ENCODE measurements at places on chromosomes 11 and 22.
A peak's percentile ranks its signal among the peaks of the same experiment; 100 is the strongest.

- peak; percentile 80 for DNase-seq
Observed at GRCh38 chr11:2419638-2420501, 19.3 kb downstream of the TSSC4 start.

DNA sequence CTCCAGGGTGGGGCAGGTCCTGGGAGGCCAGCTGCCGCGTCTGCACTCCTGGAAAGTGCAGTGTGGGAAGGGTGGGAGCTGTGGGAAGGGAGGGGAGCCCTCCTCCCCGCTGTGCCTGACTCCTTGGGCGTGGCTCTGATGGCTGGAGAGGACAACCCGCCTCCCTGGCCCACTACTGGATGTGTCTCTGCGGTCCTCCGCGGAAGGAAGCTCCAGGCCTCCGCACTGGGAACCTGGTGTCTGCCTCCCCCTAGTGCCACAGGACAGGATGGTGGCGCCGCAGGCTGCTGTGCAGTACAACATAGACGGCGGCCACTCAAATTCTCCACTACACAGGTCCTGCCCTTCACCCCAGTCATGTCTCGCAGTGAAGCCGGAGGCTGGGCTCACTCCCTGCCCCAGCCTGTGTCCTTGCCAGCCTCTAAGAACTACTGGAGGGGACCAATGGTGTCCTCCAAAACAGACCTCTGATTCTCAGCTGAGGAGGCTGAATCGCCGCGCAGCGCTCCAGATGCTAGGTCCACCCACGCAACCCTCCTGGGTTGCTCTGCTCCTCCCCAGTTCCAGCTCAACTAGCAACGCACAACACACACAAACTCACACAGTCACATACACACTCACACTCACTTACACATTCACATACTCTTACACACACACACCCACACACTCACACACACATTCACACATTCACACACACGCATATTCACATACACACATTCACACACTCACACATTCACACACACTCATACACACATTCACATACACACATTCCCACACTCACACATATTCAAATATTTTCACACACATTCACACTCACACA lies 12.4 kb upstream of the DSCAML1 start:
- peak; percentile 77 for DNase-seq

- DNase-seq = no peak
Observed at GRCh38 chr11:117868815-117869561, 7.5 kb downstream of the FXYD6 start.

DNA sequence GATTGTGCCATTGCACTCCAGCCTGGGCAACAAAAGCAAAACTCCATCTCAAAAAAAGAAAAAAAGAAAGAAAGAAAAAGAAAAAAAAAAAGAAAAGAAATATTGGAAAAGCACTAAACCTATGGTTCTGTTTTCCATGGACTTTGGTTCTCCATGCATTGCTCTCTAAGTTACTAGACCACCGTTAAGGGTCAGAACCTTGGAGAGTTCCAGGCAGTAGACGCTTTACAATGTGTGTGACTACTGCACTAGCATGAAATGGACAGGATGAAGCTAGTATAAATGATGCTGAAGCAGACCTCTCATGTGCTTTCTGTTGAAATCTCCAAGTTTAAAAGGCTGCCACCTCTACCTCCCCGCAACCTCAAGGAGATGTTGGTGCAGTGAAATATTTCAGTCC lies 63.5 kb downstream of the SIK2 start:
- peak; percentile 70 for DNase-seq

DNA sequence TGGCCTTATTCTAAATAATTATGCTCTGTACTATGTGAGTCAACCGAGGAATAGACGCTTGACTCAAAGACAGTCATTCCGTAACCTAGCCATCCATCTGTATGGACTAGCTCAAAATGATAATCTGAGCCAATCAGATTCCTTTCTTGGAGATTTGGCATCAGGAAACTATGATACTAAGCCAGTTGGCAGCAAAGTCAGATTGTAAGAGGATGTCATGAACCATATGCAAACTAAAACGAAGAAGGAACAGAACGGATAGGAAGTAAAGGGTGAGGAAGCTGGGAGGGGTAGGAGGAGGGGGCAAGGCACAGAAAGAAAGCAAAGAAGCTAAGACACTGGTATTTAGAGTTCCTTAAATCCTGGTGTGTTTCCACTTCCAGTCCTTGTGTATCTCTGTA lies 10.7 kb upstream of the SESN3 start:
- DNase-seq = no peak

DNA sequence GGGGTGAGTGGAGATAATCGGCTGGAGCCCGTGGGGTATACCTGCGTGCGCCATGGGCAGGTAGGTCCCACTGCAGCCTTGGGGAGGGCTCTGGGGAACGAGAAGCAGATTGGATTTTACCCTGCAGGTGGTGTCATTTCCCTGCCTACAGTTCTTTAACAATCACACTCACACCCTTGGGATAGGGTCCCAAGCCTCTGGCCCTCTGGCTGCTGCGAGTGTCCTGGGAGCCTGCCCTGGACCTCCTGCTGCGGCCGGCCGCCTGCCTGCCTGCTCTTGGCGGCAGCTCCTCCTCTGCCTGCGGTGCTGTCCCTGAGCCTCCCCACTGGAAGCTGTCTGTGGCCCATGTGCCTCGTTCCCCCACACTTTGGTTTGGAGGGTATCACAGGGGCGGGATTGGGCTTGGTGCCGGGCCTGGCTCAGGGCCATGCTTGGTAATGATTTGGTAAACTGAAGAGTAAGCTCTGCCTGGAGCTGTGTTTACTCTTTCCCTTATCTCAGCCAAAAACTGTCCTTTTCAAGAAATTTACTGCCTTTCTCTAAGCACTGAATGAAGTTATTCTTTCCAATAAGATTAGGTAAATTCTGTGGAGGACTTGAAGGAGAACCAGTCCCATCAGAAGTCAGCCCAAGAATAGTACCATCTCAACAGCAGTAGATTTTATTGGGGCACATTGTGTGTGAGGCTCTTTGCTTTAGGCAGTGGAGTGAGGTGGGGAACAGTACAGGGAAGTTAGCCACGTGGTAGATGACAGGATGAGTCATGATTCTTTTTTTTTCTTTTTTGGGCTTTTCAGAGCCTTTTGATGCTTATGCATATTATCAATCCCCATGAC lies 53.7 kb downstream of the TBC1D22A start:
- DNase-seq = no peak

DNA sequence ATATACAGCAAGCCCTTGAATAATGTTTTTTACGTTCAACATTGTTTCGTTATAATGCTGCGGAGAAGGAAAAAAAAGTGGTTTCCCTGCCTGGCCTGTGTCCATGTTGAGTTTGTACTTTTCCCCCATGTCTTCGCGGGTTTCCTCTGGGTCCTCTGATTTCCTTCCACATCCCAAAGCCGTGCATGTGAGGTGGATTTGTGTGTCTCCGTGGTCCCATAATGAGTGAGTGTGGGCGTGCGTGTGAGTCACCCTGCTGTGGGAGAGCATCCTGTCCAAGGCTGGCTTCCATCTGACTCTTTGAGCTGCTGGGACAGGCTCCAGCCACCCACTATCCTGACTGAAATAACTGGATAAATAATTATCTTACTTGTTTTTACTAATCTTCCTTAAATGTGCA lies 29.6 kb upstream of the SNX19 start:
- peak; percentile 67 for DNase-seq

DNA sequence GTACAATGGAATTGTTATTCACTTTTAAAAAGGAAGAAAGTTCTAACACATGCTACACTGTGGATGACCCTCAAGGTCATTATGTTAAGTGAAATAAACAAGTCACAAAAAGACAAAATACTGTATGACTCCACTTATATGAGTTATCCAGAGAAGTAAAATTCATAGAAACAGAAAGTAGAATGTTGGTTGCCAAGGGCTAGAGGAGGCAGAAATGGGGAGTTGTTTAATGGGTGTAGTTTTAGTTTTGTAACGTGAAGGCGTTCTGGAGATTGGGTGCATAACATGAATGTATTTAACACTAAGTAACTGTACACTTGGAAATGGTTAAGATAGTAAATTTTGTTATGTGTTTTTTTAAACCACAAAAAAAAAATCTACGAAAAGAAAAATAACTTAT lies 43.8 kb downstream of the CCDC81 start:
- DNase-seq = no peak

- DNase-seq = no peak
Observed at GRCh38 chr11:30463266-30463665, 122.9 kb downstream of the MPPED2 start.
